Ascending aorta (tissue), 2 donors: ENCODE measurements at places on chromosomes 7 and 10. TPM values are rescaled to one million over a fixed set of nuclear protein-coding genes. Genes with fewer than 3 reads are reported as not detected.

GLI3 gene
- 2.2 TPM for total RNA-seq

BMPR1A gene
- 12.9 TPM for total RNA-seq

HERPUD2 gene
- total RNA-seq: 69.8 TPM

TUBB8 gene
- not detected for total RNA-seq
